Kidney epithelial cell (primary cell): ENCODE measurements at places on chromosomes 6 and 20. TPM values are rescaled to one million over a fixed set of nuclear protein-coding genes. Genes with fewer than 3 reads are reported as not detected.

Gene RNF146
- 33.1 and 36.2 TPM in 2 replicates for total RNA-seq

Gene TFAP2B
- total RNA-seq: 0.14 and 0.42 TPM in 2 replicates

Gene FRS3
- 2.1 and 4.0 TPM in 2 replicates for total RNA-seq

Gene ULBP1
- total RNA-seq: 6.0 and 7.5 TPM in 2 replicates

Gene TBX18
- total RNA-seq: 0.46 and 0.48 TPM in 2 replicates

Gene NOTCH4
- 2.4 and 2.9 TPM in 2 replicates for total RNA-seq

Gene SLC22A2
- 0.04 TPM in 1 of 2 replicates, not detected in the other for total RNA-seq

Gene CCN6
- total RNA-seq: 1.0 and 1.5 TPM in 2 replicates

Gene NR2E1
- not detected in 2 replicates for total RNA-seq

GRCh38 chr6:135179920-135180541 is 1.1 kb upstream of the MYB start:
- DNase-seq: no peak

GRCh38 chr6:85278466-85279035 is 171.3 kb upstream of the NT5E start:
- DNase-seq: no peak

DNA sequence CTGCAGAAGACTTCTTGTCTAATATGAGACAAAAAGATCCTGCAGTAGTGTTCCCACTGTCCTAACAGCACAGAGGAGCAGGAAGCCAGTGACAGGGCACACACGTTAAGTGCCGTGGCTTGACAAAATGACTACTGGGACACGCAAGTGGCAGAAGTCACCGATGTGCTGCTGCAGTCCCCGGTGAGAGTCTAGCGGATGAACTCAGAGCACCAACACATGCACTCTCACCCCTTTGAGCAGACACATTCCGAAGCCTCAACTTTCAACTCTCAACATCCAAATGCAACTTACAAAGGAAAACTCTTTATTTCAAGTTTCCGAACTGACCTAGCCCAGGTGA is 898 bp downstream of the LAMA4 start:
- DNase-seq: no peak

DNA sequence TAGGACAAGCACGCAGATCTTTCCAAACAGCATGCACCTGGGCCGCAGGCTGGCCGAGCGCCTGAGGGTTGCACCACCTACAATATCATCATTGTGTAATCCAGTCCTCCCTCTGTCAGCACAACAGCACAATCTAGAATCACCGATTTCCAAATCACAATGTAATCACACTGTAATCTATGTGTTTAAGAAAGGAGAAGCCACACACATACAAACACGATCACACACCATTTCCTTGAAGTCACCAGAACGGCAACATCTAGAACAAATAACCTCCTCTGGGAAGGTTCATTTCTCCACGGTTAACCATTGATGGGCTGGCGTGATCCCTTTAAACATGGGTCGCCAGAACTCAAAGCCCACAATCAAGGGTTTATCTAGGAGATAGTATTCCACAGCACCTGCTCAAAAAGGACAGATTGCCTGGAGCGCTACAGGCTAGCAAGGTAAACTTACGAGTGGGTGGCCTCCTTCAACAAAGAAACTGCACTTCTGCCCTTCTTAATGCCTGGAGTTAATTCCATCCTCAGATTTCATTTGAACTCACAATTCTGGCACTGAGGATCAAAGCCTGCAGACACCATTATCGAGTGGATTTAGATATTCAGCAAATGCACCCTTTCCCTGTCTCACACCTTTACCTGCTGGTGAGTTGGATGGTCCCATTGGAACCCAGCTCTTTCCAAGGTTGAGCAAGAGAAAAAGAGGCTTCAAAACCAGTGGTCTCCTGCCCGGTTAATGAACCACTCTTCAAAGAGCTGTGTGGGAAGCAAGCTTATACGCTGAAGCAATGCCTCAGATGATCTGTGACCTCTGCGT is 83.8 kb upstream of the FOXQ1 start:
- DNase-seq: no peak

GRCh38 chr6:6976193-6976592 is 131.6 kb upstream of the RREB1 start:
- no peak for DNase-seq

- no peak for DNase-seq
These were observed 112.4 kb downstream of the BFSP1 start for GRCh38 chr20:17418737-17419136.

DNA sequence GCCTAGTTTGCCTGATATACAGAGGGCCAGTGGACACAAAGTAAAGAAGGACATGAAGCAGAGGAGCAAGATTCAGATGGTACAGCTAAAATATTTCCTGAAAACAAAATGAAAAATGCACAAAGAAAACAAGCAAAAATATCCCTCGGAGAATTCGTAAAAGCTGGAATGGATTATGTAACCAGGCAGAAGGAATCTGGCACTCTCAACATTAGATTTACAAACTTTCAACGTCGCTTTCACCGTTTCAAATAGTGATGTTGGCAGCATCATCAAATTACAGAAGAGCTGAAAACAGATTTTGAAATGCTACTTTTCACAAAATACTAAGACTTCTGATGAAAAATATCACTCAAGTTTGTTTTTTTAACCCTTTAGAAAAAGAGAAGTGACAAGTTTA is 11.7 kb downstream of the SMLR1 start:
- no peak for DNase-seq

DNA sequence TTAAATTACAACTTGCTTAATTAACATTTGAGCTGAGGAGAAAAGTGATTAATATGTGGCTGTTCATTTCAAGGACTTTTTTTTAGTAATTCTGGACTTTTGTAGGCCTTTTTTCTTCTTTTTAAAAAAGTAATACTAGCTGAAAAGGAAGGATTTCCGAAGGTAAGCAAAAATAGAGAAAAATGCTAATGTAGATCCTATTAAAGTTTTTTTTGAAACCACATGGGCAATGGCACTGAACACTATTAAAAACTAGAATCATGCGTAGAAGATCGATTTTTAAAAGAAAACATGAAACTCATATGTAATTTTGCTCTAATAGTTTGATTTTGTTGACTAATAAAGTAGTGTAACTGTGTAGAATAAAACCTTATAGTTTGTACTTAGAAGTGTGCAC is 2.4 kb downstream of the BAG2 start:
- no peak for DNase-seq

- DNase-seq: no peak
These were observed 791.0 kb upstream of the HS3ST5 start for GRCh38 chr6:115133790-115134189.

DNA sequence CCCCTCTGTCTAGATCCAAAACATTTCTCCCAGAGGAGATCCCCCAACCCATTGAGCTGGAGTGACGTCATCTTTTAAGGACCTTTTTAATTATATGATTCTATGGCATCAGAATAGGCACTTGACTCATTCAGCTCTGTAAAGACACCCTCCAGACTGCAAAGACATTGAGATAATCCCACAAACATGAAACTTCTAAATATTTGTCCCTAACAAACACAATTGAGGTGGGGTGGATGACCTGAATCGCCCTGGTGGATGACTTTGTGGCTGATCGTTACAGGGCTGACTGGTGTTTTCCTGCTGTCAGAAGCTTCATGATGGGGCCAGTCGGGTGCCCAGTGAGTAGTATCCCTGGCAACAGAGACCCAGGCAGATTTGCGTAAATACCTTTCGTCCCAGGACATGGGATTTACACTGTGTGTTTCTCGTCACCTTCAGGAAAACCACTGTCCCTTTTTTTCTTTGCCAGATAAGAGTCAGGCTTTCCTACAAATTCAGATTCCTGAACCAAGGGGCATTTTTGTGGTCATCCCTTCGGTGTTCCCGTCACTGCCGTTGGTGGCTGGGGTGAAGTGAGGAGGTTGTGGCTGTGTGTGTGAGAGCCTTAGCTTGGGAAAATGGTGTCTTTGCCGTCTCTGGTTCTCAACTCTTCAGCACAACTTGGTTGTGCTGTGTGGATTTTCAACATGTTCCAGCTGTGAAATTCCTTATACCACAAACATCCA is 5.3 kb upstream of the PCK1 start:
- no peak for DNase-seq

DNA sequence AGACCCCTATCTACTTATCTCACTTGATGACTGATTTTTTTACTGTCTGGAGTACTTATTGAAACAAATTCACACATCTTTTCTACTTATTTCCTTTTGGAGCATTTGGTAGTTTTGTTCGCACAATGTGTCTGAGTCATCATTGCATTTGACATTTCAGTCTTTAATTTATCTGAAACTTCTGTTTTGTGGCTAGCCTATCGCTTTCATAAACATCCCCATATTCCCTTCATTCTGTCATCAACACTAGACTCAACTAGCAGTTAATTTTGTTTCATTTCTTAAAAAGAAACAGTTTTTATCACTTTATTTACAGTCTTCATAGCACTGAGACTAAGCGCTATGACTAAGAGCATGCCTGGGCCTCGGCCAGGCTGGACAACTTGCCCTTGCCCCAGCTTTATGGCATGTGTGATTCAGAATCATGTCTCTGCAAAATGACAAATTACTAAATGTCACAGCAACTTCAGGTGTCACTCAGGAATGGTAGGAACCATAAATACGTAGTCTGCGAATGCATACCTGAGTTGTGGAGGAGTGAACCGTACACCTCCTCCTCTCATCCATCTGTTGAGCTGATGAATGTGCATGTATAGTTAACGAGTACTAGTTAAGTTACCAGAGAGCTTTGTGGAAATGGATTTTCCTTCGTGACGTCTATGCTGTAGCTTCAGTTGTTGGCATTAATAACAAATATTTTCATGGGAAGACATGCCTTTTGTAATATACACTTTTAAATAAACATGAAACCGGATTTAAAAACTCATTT is 16.2 kb downstream of the L3MBTL3 start:
- DNase-seq: no peak

DNA sequence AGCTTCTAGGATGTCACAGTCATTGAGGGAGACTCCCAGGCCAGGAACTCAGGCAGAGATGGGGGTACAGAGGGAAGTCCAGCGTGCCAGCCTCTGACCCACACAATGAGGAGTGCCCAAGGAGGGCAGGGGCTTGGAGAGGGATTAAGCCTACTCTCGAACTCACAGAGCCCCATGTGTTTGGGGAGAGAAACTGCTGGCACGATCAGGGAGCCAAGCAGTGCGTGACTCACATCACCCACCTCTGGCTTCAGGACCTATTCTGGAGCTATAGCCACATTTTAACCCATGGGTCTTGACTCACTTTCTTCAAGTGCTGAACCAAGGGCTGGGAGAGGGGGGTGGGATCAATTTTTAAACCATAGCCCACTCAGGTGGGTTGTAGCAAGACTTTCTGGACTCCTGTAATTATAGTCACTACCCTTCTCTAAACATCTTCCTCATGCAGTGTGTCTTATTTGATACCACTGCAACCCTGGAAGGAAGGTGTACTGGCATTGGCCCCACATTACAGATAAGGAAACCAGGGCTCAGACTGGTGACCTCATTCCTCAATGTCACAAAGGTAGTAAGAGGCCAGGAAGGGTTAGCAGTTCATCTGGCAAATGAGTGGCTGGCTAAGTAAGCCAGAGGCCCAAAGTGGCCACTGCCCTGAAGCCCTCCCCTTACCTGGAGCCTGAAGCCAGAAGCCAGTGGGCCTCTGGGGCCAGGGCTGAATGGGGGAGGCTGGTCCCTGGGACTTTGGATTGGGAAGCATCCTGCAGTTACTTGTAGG is 12.0 kb downstream of the FOXP4 start:
- DNase-seq: no peak

DNA sequence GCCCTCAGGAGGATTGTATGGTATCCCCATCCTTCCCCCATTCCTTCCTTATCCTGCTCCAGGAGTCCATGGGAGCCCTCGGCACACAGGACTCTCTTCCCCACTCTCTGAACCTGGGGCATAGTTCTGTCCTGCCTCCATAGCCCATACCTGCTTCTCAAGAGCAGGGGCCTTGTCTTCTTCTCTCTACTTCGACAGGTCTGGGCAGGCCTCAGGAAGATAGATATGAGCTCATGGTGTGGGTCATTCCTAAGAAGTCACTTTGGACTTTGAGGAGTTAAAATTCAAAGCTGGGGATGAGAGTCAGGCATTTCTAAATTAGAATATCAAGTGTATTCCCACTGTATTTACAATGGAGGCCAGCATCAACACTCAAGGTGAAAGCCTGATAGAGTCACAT is 8.4 kb upstream of the ADA start:
- no peak for DNase-seq

GRCh38 chr6:140001821-140002341 is 627.4 kb upstream of the CITED2 start:
- DNase-seq: no peak

DNA sequence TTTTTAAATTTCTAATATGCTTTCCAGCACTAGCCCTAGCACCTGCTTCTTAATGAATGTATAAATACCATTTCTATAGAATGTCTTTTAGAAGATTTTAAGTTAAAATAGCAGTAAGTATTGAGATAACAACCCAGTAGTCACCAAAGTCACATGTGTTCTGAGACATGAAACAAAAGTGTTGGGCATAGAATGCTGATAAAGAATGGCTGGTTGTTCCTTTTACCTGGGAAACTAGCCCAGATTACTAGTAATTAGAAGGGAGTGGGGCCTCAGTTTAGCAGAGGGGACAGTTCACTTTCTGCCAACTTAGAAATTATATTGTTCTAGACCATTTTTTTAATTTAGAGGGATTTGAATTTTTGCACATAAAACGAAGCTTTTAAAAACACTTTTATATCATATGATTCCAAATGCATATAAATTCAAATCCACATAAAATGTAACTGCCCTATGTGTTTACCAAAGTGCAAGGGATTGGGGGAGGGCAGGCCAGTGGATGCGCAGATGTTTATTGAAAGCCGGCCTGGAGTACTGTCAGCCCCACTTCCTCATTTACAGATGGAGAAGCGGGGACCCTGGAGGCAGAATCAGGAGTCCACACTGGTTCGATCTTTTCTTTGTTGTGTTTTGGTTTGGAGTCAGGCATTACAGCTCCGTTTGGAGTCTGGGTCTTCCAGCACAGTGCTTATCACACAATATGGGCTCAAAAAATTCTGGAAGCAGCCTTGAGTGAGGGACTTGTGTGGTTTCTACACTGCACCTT is 139.8 kb downstream of the ZDHHC14 start:
- no peak for DNase-seq

GRCh38 chr6:161103475-161103874 is 111.9 kb downstream of the MAP3K4 start:
- DNase-seq: no peak

GRCh38 chr6:4336778-4337442 is 201.5 kb upstream of the ECI2 start:
- DNase-seq: peak; percentile 64

DNA sequence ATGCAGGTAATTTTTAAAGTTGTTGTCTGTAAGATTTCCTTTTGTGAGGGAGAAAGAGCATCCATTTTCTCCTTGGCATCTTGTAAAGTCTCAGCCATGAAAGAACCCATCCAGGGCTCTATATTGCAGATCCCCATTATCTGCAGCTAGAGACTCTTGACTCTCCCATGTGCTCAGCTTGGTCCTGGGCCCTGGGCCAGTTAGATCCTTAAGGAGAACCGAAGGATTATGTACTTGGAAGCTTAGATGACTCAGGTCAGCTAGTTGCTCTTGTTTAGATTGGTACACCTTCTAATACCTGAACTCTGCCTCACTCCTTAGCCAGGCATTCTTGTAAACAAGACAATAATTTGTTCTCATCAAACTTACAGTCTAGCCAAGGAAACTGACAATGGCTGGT is 1617.6 kb downstream of the KHDRBS2 start:
- no peak for DNase-seq
